ENCODE measurements at places on chromosomes 6 and 20.

GRCh38 chr6:33886673-33887144 is 82.9 kb upstream of the MLN start:
- DNase-seq: no peak

- no peak for DNase-seq
These were observed 62.0 kb downstream of the TSPYL4 start for GRCh38 chr6:116191881-116192280.

- no peak for DNase-seq
These were observed 51.2 kb upstream of the NEDD9 start for GRCh38 chr6:11283629-11284028.

DNA sequence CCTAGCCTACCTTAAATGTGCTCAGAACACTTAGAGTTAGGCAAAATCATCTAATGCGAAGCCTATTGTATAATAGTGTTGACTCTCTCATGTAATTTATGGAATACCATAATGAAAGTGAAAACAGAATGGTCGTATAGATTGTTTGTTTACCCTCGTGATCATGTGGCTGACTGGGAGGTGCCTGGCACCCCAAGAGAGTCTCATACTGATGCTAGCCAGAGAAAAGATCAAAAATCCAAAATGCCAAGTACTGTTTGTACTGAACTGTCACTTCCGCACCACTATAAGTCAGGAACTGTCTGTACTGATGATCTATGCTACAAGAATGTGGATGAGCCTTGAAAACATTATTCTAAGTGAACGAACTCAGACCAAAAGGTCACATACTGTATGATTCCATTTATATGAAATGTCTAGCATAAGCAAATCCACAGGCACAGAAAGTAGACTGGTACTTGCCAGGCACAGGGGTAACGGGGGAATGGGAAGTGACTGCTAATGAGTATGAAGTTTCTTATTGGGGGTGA is 22.4 kb downstream of the ZMYND8 start:
- DNase-seq: no peak

GRCh38 chr6:71187141-71187540 is 101.5 kb upstream of the OGFRL1 start:
- DNase-seq: no peak

DNA sequence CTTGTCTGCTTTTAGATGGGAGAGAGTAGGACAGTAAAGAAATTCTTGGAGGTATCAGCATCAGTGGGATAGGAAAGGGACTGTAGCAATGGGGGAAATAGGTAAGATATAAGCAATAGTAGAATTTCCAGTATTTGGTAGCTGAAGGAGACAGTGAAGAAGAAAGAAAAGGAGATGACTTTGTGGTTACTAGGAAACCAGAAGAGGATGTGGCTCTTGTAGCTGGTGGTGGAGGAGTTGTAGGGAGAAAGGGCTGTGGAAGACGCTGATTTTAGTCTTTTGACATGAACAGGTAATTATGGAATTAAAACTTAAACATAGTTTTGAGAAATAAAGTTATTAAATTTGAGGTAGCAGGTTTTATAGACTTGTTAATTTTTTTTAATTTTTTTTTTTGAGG is 26.1 kb downstream of the SH3BGRL2 start:
- no peak for DNase-seq

DNA sequence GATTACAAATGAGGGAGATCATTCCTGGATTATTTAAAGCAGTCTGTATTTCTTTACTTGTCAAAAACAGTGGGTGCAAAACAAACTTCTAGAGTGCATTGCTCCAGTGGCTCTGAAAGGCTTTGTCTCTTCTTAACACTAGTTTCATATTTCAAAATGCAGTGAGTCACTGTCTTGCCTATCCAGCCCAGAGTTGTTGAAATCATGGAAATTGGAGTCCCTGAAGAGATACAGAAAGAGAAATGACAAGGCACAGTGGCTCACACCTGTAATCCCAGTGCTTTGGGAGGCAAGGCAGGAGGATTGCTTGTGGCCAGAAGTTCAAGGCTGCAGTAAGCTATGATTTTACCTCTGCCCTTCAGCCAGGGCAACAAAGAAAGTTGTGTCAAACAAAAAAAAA is 11.3 kb downstream of the SLC2A12 start:
- DNase-seq: no peak

GRCh38 chr6:157087974-157088373 is 235.3 kb downstream of the TMEM242 start:
- DNase-seq: no peak
